CD4-positive, alpha-beta T cell treated with Interleukin-21 for 1 hour (primary cell): ENCODE measurements at places on chromosomes 13 and 19.

DNA sequence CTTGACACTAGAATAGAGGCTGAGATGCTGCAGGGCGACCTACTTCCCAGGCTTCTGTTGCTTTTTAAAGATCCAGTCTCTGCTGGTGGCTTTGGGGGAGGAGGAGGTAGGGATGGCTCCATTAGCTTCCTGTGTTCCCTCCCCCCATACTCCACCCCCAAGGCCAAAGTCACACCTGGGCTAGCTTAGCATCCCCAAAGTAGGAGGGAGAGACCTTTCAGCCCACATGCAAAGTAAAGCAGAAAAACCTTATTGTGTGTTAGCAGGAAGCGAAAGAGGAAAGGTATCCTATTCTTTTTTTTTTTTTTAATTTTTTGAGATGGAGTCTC is 3.2 kb upstream of the TNPO2 start:
- no peak for DNase-seq

DNA sequence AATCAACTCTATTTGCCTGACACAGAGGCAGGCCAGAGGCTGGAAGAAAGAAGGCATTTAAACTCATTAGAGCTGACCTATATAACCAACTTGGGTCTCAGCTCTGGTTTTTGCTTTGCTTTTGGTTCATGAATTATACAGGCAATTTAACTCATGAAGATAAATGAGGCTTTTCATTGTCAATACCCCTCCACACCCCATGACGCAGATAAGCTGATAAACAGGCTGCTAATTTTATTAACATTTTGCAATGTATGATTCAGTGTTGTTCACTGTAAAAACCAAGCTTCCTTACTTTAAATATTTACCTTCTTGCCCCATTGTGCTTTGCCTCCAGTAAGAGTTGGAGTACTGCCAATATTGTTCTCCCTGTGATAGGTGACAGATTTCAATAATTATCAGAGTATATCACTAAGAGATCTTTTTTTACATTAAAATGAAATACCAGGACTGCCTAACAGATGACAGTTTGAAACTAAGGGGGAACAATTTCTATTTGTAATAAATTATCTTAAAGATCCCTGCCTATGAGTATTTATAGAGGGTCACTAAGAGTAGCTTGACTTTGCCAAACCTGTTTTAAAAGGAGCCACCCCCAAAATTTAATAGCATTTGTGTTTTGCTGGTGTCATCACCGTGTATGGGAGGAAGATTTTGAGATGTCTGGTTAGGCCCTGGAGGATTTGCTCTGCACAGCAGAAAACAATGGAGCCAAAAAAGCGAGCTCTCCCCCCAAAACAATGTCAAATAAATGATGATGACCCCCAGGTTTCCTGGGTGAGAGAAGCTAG is 472.7 kb upstream of the NBEA start:
- no peak for DNase-seq

DNA sequence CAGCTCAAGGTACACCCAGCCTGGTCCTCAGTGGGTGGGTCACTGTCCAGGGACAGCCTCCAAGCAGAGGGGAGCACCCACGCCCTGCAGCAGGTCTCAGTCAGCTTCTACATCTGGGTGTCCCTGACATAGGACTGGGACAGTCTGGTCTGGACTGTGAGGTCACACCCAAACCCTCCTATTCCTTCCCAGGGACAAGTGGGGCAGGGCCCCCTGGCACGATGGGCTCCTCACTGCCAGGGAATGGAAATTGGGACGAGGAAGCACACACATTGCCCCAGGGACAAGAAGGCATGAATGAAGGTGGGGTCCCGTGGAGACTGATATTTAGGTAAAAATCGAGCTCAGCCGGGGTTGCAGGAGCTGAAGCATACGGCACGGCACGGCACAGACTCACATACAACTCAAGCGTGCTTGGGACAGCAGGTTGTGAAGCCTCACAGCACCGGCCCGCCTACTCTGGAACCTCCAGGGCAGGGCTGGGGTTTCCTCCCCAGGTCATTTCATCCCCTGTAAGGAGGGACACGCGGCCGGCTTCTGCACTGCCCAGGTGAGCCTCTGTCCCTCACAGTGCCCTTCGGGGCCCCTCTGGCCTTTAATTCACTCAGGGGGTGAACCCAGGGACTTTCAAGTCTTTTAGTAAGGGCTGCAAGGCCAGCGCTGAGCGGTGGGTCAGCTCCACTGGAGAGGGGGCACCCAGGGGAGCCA is 3.5 kb downstream of the PNMA8B start:
- no peak for DNase-seq

DNA sequence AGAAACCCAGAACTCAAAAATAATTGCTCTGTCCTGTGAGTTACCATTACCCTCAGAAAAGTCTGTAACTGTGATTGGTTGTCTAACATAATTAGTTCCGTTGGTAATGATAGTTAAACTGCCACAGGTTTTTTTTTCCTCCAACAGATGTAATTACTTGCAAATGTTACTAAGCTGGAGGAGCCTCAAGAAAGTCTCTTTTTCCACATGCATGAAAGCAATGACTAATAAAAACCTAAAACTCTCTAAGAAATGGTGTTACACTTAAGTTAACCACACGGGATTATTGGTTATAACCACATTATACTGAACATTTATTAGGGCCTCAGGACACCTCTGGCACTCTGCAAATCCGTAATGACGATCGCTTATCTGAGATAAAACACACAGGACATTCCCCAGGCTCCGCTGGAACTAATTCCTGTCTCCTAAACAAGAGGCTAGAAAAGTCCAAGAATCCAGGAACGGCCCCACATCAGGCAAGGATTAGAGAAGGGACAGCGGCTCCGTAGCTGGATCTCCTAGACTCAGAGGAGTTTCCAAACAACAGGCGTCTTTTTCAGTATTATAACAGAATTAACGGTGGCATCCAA is 753 bp downstream of the ZNF235 start:
- no peak for DNase-seq

DNA sequence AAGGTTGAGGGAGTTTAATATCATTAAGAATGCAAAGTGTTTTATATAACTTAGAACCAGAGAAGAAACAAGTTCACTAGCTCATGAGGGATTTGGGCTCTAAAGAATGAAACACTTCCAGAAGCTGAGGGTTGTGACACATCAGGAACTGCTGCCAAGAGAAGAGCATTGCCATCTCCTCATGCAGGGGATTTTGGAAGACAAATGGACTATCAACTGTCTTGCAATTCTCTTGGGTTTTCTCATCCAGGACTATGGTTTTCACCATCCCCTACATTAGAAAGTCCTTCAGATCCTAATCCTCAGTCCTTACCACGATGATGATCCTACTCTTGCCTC is 59.7 kb upstream of the KL start:
- DNase-seq: no peak

- no peak for DNase-seq
These were observed 95.3 kb downstream of the UFM1 start for GRCh38 chr13:38444904-38445303.

DNA sequence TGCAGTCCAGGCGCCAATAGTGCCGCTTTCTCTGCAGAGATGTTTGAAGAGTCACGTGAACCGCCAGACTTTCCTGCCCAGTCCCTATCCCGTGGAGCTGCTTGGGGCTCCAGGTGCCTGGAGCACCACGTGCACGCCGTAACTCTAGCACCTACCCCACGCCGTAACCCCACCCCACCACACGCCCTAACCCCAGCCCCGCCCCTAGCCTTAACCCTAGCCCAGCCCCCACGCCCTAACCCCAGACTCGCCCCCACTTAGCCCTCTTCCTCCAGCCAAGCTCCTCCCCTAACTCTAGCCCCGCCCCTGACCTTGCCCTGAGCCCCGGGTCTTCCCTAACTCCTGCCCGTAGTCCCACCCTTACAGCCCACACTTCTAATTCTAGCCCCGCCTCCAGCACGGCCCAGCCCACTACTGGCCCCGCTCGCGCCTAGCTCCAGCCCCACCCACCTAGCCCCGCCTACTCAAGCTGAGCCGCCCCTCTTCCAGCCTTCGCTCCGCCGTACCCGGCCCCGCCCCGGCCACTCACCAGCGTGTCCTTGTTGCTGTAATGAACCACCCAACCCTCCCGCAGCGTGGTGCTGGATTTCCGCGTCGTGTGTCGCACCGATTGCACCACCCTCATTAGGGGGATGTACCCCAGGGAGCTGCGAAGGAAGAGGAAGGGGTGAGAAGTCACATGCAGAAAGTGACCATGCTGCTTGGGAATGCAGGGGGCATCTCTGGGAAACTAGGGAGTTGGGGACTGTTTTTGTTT is 19.5 kb downstream of the PRKD2 start:
- DNase-seq: no peak

DNA sequence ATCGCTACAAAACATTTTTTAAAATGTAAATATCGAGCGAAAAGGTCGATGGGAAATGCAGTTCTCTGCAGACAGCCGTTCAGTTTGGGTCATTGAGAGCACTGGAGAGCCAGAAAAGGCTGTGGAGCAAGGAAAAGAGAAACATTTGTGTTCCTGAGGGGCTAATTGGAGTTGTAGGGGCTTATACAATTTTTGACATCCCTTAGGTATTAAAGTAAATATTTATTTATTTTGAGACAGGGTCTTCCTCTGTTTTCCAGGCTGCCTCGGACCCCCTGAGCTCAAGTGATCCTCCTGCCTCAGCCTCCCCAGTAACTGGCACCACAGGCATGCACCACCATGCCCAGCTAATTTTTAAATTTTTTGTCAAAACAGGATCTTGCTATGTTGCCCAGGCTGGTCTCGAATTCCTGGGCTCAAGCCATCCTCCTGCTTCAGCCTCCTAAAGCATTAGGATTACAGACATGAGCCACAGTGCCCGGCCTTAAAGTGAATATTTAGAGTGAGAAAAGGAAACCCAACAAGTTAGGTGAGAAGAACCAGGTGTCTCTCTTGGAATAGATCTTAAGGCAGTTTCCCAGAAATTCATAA is 825 bp upstream of the YIF1B start:
- no peak for DNase-seq

DNA sequence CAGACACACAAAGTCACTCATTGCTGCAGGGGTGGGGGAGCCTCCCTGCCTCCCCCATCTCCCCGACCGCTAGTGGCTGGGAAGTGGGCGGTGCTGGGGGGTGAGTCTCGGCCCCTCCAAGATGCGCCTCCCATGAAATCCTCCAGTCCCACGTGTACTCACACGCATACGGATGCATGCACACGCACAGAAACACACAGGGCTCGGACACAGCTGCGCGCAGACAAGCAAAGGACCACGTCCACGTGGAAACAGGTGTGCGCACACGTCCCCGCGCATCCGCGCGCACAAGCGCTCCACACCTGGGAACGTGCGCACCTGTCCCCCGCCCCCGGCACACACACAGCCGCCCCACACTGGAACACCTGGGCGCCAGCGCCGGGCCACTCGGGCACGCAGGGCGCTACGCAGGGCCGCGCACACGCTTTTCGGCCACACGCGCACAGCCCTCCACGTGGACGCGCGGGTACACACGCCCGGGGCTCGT is 687 bp downstream of the MATK start:
- peak; percentile 23 for DNase-seq

DNA sequence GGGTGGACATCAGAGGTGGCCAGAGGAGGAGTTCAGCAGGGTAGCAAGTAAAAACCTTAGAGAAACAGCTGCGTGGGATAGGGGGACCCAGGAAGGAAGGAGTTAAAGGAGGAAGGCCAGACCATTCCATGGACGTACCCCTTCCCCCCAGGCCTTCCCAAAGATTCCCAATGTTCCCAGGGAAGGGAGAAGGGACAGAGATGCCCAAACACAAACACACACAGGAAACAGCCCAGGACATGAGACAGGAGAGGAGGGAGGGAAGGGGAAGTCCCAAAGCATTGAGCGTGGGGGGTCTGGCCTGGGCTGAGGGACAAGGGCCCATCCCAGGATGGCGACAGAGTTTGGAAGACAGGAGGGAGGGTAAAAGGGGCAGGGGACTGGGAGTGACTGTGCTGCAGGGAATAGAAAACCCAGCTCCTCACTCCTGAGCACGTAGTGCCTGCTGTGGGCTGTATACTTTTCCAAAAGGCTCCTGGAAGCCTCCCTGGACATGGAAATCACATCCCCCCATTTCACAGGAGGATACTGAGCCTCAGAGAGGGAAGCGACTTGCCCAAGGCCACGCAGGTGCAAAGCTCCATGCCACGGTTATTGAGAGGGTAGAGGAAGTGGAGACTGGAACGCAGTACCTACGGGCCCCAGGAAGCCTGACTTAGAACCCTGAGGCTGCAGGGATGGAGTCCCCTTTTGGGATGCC is 1.1 kb downstream of the SYDE1 start:
- DNase-seq: no peak

- DNase-seq: no peak
These were observed 32.2 kb upstream of the ZNF681 start for GRCh38 chr19:23790641-23791488.

DNA sequence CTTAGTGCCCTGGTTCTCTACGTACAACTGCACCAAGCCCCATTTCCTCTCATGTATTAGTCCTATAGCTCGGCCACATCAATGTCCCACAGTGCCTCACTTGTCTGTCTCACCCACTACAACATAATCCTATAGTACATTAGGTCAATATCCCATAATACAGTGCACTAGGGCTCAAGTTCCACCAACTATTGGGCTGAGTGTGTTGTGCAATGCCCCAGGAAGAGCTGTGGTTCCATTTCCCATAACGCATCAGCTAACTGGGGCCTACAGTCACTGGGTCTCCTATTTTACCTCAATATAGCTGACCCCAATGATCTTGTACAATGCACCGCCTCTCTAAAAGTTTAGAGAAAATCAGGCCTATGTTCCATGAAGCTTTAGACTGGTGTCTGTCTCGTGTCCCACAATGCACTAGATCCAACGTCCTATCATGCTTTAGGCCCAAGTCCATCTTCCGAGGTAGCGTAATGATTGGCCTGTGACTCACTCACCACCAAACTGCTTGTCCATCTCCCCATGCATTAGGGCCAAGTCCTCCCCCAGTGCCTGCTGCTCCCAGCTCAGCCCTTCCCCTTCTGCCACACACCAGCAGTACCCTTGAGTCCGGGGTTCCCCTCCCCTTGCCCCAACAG is 21.8 kb downstream of the TSKS start:
- DNase-seq: no peak

- DNase-seq: no peak
These were observed 326.0 kb downstream of the NALCN start for GRCh38 chr13:101090287-101090686.

DNA sequence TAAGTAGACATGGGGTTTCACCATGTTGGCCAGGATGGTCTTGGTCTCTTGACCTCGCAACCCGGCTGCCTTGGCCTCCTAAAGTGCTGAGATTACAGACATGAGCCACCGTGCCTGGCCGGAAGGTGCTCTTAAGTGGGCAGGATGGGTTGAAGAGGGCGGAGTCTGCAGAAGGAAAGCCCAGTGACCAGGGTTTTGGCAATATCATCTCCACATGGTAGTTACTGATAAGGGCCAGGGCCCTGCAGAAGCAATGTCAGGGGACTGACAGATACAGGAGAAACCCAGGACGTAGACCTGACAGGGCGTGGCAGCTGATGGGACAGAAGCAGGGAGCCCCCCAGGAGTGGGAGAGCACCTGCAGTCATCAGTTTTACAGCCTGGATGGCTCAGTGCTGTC is 45.7 kb upstream of the RNF113B start:
- no peak for DNase-seq

- DNase-seq: peak; percentile 25
These were observed 21.5 kb upstream of the OXGR1 start for GRCh38 chr13:97015661-97016350.

DNA sequence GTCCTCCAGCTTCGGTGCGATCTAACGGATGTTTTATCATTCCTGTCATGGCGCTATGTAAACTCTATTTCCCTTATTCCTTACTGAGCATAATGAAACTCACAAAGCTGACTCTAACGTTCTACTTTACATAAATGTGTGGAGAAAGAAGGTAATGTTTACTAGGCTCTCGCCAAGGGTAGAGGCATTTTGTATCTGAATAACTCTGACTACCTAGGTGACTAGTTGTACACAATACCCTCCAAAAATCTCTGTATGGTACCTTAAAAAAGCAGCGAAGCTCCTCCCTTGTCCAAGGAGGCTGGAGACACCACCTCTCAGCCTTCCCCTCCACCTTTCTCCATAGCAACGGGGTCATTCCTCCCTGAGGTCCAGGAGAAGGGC is 316 bp upstream of the ZNF530 start:
- DNase-seq: no peak
